ENCODE measurements at places on chromosomes 13 and 19.

- DNase-seq = no peak
Measured at GRCh38 chr13:29523199-29523961, 72.1 kb downstream of the SLC7A1 start.

GRCh38 chr13:99422586-99423220 lies 78.6 kb upstream of the TM9SF2 start:
- no peak for DNase-seq

DNA sequence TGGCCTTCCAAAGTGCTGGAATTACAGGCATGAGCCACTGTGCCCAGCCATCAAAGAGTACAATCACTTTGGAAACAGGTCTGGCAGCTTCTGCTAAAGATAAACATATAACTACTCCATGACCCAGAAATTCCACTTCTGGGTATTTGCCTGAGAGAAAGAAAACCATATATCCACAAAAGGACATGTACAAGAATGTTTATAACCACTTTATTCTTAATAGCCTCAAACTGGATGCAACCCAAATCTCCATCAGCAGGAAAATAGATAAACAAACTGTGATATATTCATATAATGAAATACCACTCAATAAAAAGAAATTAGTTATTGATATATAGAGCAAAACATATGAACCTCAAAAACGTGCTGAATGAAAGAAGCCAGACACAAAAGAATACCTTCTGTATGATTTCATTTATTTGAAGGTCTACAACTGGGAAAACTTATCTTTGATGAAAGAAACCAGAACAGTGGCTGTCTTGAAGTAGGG lies 40.5 kb downstream of the TEX26 start:
- DNase-seq = no peak

DNA sequence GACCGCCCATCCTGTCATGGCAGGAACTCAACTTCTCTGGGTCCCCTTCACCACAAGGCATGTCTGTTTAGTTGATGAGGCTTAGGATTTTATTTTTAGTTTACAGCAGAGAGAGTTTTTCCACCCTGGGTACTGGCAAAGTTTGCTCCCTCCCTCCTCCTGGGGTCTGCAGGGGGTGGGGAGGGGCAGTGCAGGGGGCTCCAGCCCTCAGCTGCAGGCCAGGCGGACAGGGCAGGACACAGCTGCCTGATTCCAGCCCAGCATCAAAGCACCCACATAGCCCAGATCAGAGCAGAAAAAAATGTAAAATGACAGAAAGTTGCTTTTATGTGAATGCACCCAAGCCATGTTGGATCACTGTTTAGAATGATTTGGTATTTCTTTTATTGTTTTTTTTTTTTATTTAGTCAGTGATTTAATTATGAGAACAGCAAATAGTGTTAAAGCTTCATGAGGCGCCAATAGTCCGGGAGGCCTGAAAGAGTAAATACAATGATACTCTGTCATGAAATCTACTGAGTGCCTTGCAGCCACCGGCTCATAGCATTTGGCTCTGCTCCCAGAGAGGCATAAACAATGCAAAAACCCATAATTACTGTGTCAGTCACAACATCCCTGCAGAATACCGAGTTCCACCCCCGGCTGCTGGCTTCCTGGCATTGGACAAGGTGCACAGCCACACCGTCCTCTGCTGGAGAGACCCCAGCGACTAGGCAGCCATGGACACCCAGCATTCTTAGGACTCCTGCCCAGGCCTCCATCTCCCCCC lies 923.5 kb downstream of the UQCRFS1 start:
- no peak for DNase-seq

DNA sequence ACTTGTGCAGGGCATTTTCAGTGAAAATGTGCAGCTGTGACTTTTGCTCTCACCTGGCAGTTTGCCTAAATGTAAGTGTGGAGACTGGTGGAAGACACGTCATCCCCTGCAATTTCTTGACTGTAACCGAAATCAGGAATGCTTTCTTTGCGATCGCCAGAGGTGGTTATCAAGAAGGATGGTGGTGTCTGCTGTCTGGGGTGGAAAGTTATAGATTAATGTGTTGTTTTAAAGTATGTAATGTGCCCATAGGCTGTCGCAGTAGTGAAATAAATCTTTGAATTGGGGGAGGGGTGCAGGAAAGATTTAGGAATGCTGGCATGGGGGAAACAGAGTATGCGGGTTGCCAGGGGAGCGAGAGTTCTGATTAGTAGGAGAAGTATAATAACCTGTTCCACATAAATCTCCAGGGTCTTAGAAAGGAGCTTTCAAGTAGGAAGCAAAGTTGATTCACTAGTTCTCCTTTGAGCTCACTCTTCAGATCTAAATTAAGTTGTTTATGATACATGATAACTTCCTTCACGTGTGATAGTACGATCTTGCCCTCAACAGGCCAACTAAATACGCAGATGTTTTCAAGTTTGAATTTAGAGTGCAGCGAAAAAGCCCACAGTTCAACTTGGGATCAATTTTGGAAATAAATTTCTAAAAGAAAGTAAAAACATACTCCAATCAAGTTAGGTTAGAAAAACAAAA lies 1520.0 kb upstream of the SLC10A2 start:
- DNase-seq = no peak

DNA sequence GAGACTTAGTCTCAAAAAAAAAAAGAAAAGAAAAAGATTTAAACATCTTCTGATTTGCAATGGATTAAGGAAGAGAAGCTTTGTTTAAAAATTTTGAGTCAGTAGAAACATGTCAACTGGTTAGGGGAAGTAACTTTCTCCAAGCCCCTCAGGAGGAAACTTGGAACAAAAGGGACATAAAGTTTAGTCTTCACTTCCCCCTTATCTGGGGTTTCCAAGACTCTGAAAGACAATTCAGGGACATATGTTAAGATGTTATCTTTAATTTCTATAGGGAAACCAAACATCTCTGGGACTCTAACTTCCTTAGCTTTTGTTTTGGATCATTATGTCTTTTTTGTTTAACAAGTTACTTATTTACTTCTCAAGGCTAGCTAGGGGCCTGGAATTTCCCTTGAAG lies 20.1 kb upstream of the MRI1 start:
- DNase-seq = no peak

- DNase-seq = no peak
Measured at GRCh38 chr13:77079902-77080413, 53.0 kb upstream of the FBXL3 start.

GRCh38 chr13:101527130-101527529 lies 74.7 kb downstream of the ITGBL1 start:
- no peak for DNase-seq

DNA sequence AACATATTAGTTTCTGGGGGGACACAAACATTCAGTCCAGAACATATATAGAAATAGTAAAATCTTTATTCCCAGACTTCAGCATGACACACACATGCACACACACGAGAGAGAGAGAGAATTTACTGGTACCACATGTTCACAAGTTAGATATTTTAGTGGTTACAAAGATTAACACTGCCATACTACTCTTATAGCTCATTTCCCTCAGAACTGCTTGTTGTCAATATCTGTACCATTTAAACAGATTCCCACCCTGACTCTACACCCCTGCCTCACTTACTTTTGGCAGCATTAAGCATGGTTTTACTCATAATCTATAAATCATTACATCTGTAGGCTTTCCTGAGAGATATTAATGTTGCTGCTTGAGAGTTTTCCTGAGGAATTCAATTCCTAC lies 524.7 kb upstream of the HTR2A start:
- DNase-seq = no peak

DNA sequence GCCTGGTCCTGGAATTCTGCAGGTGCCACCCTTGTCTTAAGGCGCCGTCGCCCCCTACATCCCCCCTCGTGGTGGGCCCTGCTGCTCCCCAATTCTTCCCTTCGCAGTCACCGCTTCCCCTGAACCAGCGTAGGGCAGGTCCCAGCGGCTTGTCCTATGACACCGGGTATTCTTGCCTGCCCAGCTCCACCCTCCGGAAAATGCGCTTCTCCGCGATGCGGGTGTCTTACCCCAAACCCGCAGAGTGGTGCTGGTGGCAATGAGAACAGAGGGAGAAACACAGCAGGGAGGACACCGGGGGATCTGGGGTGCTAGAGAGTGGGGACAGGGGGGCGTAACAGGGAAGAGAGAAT lies 9.0 kb downstream of the ZNF808 start:
- no peak for DNase-seq

Data from ecto neural progenitor cell (in vitro differentiated cells).